Ovary (tissue), 10 donors: ENCODE measurements at places on chromosomes 1 and 21. TPM values are rescaled to one million over a fixed set of nuclear protein-coding genes. Genes with fewer than 3 reads are reported as not detected.
A peak's percentile ranks its signal among the peaks of the same experiment; 100 is the strongest.

GRCh38 chr1:31640964-31641363, 3.7 kb downstream of the PEF1 start:
- no peak for DNase-seq
- no peak overlapping the region for H3K4me3 ChIP-seq
- no peaks in the 10 kb centered on the region for H3K27me3 ChIP-seq

Gene RIMS3
- 1.4 TPM for polyA plus RNA-seq

DNA sequence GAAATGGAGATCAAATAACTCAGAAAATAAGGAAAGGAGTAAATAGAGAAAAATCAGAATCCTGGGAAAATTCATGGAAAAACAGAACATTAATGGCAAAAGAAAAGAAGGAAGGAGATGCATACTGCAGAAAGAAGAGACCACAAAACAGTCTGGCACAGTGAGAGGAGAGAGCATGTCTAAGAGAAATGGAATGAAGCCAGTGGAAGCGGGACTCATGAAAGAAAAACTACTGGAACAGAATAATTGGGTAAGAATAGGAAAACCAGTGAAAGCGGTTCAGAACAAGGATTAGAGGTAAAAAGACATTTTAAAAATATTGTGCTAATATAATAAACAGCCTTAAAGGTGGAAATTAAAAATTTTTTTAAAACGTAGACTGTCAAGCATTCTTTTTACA, 93.6 kb upstream of the GREM2 start:
- no peaks in the 10 kb centered on the region for H3K36me3 ChIP-seq
- no peak overlapping the region for H3K4me3 ChIP-seq
- DNase-seq: no peak
- H3K27me3 ChIP-seq: no peaks in the 10 kb centered on the region
- no peak overlapping the region for H3K27ac ChIP-seq

DNA sequence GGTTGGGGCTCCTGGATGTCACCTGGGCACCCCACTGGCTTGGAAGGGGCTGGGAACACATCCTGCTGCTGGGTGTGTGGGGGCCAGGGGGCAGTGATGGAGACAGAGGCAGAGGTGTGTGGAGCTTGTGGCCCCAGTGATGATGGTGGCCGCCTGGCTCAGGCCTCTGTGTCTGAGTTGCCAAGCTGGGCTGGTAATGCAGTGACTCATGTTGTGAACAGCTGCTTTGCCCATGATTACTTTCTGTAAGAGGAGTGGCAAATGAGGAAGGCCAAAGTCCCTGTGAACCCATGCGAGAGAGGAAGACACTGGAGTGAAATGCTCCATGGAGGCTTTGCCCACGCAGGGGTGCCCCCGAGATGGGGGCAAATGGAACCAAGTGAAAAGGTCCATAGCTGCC, 86.8 kb downstream of the KCNJ6 start:
- no peaks in the 10 kb centered on the region for H3K36me3 ChIP-seq
- H3K4me3 ChIP-seq: no peak overlapping the region
- DNase-seq: no peak
- H3K27me3 ChIP-seq: no peaks in the 10 kb centered on the region
- no peak overlapping the region for H3K27ac ChIP-seq

Gene OPRD1
- polyA plus RNA-seq: not detected

DNA sequence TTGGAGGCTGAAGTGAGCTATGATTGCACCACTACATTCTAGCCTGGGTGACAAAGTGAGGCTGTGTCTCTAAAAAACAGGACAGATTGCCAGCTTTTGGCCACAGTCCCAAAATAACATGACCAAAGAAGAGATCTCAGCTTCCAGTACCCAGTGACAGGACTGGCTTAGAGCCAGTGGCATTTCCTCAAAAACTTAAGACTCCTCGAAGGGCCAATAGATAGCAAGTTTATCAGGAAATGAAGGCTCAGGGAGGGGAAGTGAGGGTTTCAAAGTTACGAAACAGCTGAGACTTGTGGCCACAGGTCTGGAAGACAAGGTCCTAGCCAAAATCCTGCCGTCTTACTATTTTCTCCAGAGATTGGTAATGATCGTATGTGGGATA, 6.3 kb upstream of the TMEM39B start:
- peaks cover 12% of the 10 kb centered on the region for H3K4me1 ChIP-seq
- no peak overlapping the region for H3K27ac ChIP-seq
- H3K36me3 ChIP-seq: no peaks in the 10 kb centered on the region
- peak; percentile 39 for DNase-seq
- no peaks in the 10 kb centered on the region for H3K27me3 ChIP-seq

- no peak overlapping the region for H3K27ac ChIP-seq
- no peaks in the 10 kb centered on the region for H3K36me3 ChIP-seq
- H3K4me3 ChIP-seq: no peak overlapping the region
These were observed 9.6 kb downstream of the STUM start for GRCh38 chr1:226558036-226558650.

DNA sequence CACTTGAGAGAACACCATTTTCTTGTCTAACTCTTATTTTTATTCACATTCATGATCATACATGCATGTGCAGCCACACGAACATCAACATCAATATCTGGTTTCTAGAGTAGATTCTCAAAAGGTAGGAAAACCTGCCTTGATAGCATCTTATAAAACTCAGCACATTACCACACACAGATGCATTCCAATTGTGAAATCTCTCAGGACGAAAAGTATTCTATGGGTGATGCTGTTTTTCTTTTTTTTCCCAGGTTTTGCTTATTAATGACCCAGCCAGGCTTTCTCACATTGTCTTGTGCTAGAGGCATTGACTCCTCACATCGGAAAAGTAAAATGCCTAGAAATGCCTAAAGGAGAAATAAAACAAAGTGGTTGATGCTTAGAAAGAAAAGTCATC, 562.8 kb downstream of the KIF26B start:
- H3K27me3 ChIP-seq: no peaks in the 10 kb centered on the region
- H3K36me3 ChIP-seq: no peaks in the 10 kb centered on the region
- no peak for DNase-seq
- no peak overlapping the region for H3K4me3 ChIP-seq
- H3K27ac ChIP-seq: no peak overlapping the region
- no peaks in the 10 kb centered on the region for H3K4me1 ChIP-seq
